Liver (tissue), 10 donors: ENCODE measurements at places on chromosomes 7 and 10.
A peak's percentile ranks its signal among the peaks of the same experiment; 100 is the strongest.

GRCh38 chr7:156616269-156617202 lies 24.0 kb upstream of the RNF32 start:
- DNase-seq: peak; percentile 52

- peak; percentile 22 for DNase-seq
These were observed 108.2 kb downstream of the PTPN20 start for GRCh38 chr10:47019155-47020145.

DNA sequence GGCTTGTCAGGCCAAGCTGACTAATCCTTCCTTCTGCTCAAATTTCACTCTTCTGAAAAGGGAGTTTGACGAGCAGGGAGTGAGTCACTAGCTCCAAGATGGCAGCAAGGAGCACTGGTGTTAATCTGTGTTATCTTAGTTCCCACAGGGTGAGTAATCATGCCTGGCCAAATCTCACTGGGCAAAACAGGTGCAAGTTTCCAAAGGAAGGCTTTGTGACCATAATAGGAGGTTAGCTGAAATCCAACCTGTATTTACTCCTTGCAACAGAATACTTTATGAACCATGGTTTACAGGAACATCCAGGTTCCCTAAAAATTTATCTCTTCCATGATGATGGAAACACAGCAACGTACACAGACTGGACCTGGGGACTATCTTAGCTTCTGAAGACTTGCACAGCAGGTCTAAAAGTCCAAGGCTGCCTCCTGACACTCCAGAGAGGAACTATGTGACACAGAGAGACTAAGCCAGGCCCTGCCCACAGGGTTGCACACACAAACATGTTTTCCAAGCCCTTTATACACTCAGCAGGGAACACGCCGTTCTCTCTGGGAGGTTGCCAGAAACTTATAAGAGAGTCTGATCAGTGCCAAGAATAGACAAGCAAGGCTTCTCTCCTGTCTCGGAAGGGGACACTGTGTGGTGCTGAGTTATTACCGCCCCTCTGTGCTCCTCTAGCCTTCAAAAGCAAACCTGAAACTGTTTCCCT lies 46.3 kb downstream of the PDK4 start:
- DNase-seq: no peak

GRCh38 chr7:34087892-34088891 lies 182.9 kb downstream of the BMPER start:
- no peak for DNase-seq

GRCh38 chr10:49602380-49603023 lies 7.6 kb upstream of the SLC18A3 start:
- peak; percentile 21 for DNase-seq

GRCh38 chr7:128852537-128853254 lies 10.0 kb upstream of the ATP6V1F start:
- DNase-seq: no peak

GRCh38 chr10:82942286-82943099 lies 1067.5 kb downstream of the NRG3 start:
- DNase-seq: no peak

GRCh38 chr10:12397147-12397896 lies 48.0 kb downstream of the CAMK1D start:
- no peak for DNase-seq
